ENCODE measurements at places on chromosomes 2 and 18. TPM values are rescaled to one million over a fixed set of nuclear protein-coding genes. Genes with fewer than 3 reads are reported as not detected.

DNA sequence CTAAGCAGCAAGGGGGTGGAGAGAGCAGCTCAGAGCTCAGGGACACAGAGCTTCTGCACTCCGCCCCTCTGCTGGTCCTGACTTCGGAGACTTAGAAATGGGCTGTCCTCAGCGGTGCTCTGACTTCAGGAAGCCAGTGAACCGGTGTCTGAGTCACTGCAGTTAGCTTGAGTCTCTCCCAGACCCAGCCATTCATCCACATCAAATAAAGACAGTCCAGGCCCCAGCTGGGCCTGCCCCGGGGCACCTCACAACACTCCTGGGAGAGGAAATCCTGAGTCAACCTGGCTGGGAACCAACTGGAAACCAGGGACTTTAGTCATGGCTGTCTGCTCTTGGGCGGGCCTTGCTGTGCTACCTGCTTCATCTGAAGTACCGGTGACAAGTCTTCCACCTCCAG is 5.4 kb upstream of the ITGB6 start:
- no peaks in the 10 kb centered on the region for H3K36me3 ChIP-seq
- DNase-seq: no peak
- no peaks in the 10 kb centered on the region for H3K27me3 ChIP-seq
- peaks cover 2% of the 10 kb centered on the region for H3K4me1 ChIP-seq
- no peak overlapping the region for H3K27ac ChIP-seq
- H3K4me3 ChIP-seq: no peak overlapping the region

- no peak for DNase-seq
- H3K27me3 ChIP-seq: no peaks in the 10 kb centered on the region
- H3K36me3 ChIP-seq: no peaks in the 10 kb centered on the region
- no peak overlapping the region for H3K4me3 ChIP-seq
Measured at GRCh38 chr18:9297007-9297393, 37.6 kb upstream of the TWSG1 start.

GRCh38 chr2:235056768-235057167 is 105.0 kb downstream of the SH3BP4 start:
- H3K4me1 ChIP-seq: no peaks in the 10 kb centered on the region
- DNase-seq: no peak
- no peaks in the 10 kb centered on the region for H3K36me3 ChIP-seq
- H3K27me3 ChIP-seq: no peaks in the 10 kb centered on the region

- no peaks in the 10 kb centered on the region for H3K36me3 ChIP-seq
- DNase-seq: no peak
- H3K27ac ChIP-seq: no peak overlapping the region
- H3K27me3 ChIP-seq: no peaks in the 10 kb centered on the region
- no peak overlapping the region for H3K4me3 ChIP-seq
Measured at GRCh38 chr2:107729440-107729839, 97.3 kb upstream of the RGPD4 start.

DNA sequence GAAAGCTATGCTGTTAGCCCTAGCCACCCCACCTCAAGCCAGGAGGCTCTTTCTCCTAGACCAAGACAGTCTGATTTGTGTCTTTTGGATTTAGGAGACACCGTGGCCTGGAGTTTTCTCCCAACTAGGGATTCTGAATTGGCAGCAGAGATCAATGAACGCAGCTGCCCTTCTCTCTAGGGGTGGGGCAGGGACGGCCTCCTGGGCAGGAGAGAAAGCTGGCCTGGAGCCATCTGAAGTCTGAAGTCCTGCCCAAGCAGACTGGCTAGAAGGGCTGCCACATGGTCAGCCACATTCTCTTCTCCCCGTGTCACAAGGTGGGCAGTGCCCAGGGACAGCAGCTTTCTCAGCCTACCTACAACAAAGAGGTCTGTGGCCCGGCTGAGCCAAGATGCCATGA is 45.1 kb downstream of the PIEZO2 start:
- DNase-seq: no peak
- H3K4me3 ChIP-seq: no peak overlapping the region
- no peaks in the 10 kb centered on the region for H3K27me3 ChIP-seq
- H3K4me1 ChIP-seq: no peaks in the 10 kb centered on the region
- no peaks in the 10 kb centered on the region for H3K36me3 ChIP-seq

DNA sequence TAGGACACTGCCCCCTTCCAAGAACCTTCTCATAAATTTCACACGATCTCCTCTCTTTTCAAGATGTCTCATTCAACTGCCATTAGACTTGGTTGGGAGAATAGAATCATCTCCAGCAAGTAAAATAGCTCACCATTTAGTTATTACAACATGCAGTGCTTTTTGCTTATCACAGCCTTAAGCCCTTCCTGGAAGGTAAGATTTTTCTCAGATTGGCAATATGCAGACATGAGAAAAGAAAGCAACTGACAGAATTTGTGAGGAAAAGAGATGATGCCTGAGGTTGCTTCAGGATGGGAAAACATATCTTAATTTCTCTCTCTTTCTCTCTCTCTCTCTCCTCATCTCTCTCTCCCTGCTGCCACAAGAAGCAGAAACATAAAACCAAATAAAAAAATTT is 855.1 kb upstream of the ACVR2A start:
- no peaks in the 10 kb centered on the region for H3K36me3 ChIP-seq
- H3K4me1 ChIP-seq: no peaks in the 10 kb centered on the region
- DNase-seq: no peak
- H3K27me3 ChIP-seq: no peaks in the 10 kb centered on the region
- H3K27ac ChIP-seq: no peak overlapping the region

- no peaks in the 10 kb centered on the region for H3K27me3 ChIP-seq
- no peak for DNase-seq
- H3K27ac ChIP-seq: no peak overlapping the region
- peaks cover 14% of the 10 kb centered on the region for H3K36me3 ChIP-seq
Measured at GRCh38 chr2:202736826-202737225, 102.1 kb downstream of the FAM117B start.

CYP27A1 gene
- total RNA-seq: 21.9 TPM

HSBP1L1 gene
- total RNA-seq: 6.5 TPM

MALL gene
- 1.2 TPM for total RNA-seq
